Stimulated activated CD8-positive, alpha-beta memory T cell treated with anti-CD3 and anti-CD28 coated beads, Interleukin-4, amount 100 ng/mL, for 4 hours (primary cell): ENCODE measurements at places on chromosomes 12 and 14.

DNA sequence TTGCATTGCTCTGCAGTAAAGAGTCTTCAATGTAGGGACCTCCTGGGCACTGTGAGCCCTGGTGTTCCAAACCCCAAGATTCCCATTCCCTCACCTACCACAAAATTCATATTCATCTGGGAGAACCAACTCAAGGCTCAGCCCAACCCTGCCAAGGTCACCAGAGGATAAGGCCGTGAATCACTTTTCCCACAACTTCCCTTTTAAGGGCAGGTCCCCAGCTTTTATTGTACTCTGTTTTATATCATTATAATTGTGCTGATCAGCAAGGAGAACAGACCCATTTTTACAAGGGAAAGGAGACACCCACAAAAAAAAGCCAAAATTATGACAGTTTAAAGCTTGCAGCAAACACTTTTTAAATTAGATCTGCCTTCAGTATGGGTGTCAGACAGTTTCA, 363.0 kb upstream of the FKBP4 start:
- no peak for DNase-seq

GRCh38 chr14:86955771-86956354, 1037.1 kb downstream of the GALC start:
- no peak for DNase-seq

GRCh38 chr12:118334939-118335567, 37.7 kb downstream of the TAOK3 start:
- no peak for DNase-seq

DNA sequence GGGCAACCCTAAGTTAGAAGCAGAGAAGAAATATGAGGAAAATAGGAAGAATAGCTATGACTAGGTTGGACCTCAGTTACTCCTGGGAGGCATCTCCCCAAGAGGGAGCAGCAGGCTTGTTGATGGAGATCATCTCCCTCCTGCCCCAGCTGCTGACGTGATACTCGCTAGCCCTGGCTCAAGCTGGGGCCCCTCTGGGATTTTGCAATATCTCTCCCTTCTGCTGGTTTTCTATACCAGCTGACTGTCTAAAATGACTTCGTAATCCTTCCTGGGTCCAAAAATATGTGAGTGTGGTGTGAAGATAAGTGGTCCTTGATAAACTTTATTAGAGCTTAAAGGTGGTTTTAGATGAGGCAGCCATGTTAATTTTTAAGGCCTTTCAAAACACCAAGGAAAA, 4.5 kb upstream of the HECTD4 start:
- no peak for DNase-seq

- DNase-seq: no peak
Measured at GRCh38 chr12:58321414-58321813, 380.0 kb downstream of the ATP23 start.

- DNase-seq: peak; percentile 51
Measured at GRCh38 chr12:51980051-51980808, 26.5 kb upstream of the TAMALIN start.

- no peak for DNase-seq
Measured at GRCh38 chr12:20593611-20594010, 101.5 kb upstream of the SLCO1C1 start.

DNA sequence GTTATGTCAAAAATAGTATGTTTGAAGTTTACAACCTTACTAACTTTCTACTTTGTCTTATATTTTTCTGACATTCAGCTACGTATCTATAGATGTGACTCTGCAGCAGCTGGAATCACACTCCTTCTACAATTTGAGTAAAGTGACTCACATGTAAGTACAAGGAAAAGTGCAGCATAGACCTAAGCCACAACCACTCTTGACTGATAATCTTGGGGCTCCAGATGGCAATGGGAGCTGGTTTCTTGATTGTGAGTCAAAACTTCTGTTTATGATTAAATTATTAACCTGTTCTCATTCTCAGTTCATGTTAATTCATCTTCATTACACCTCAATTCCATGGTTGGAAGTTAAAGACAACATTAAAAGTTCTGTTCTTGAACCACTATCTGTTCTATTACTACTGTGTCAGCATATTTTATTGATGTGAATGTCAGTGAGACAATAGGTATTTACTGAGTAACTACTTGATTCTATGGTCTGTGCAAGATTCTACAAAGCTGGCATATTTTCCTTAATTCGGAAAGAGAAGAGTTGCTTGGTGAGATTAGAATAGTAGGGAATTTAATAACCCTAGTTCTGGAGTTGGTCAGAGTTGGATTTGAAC, 112.9 kb downstream of the TSHR start:
- DNase-seq: no peak

DNA sequence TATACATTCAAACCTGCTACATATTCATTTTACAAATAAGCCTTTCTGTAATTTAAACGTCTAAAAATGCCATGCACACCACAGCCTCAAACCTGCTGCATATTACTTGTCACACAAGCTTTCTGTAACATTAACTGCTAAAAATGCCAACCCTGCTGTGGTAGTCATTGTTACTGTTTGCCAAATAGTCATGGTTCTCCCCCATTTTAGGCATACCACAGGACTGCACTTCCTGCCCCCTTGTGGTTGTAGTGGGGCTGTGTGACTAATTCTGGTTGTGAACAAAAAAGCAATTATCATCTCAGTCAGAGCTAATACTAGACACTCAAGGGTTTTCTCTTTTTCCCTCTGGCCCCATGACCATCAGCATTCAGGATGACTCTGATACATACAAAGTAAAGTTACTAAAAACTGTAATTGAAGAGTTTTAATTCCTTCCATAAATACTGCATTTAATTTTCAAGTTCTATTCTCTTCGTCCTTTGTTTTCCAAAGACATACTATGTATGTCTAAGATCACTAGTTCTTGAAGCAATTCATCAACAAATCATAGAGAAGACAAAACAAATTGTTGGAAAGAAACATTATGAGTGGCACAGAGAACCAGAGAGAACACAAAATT, 5.7 kb upstream of the SLC35F4 start:
- DNase-seq: no peak

DNA sequence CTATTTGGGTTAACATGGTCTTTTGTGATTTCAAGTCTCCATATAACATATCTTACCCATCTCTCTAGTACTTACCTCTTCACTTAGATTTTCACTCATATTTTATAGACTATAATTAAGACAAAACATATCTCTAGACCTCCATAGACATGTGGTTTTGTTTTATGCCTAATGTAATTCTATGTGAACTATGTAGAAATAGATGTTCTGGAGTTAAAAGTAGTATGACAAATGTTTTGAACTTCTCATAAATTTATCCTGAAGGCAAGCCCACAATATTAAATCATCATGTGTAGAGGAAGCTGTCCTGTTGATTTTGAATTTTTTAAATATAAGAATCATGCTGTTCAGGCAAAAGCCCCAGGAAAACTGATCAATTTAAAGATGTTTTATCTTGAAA, 169.2 kb downstream of the SYT1 start:
- no peak for DNase-seq

GRCh38 chr12:69885658-69886057, 60.6 kb downstream of the MYRFL start:
- no peak for DNase-seq

GRCh38 chr14:104746934-104747481, 5.9 kb upstream of the SIVA1 start:
- no peak for DNase-seq

DNA sequence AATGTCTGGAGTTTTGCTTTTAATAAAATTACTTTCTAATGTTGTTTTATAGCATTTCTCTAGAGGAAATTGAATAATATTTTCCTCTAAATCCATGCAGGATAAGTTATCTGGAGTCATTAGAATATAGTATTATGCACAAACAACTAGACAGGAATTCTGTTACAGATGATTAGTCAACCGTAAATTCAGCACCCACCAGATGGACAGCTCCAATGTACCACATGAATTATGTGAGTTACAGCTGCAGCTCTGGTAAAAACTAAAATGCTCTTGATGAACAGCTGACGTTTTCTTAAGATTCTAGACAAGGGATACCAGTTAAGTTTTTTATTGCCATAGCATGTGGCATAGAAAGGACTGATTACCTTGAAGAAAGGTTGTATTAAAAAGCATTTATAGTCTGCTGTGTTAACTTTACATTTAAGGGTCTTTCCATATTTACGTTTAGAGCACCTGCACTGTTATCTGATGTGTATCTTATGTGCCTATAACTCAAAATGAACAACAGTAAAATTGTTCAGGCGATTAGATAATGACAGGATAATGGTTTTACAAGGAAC, 321.4 kb upstream of the LRFN5 start:
- DNase-seq: no peak

GRCh38 chr12:55738123-55739024, 4.5 kb upstream of the GDF11 start:
- DNase-seq: peak; percentile 53

- no peak for DNase-seq
Measured at GRCh38 chr14:68239988-68240771, 420.6 kb downstream of the RAD51B start.

DNA sequence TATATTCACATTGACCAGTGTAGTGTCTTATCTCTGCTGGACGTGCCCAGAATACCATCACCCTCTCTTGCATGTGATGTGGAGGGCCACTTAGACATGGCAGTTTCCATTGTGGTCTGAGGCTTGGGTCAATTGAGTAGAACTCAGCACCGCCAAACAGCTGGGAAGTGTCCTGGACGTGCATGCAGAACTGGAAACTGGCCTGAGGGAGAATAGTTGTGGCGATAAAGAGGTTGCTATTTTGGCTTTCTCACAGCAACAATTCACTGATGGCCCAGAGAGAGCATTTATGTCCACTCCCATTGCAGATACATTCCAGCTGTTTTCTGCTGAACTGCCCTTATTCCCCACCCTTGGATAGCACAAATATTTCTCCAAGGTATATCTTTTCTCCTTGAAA, 210.1 kb upstream of the DAAM1 start:
- no peak for DNase-seq

- DNase-seq: no peak
Measured at GRCh38 chr14:69288956-69289705, 29.2 kb downstream of the GALNT16 start.

- no peak for DNase-seq
Measured at GRCh38 chr12:53572134-53572758, 53.9 kb downstream of the ATF7 start.

GRCh38 chr12:57865084-57865751, 18.7 kb upstream of the CTDSP2 start:
- DNase-seq: no peak

GRCh38 chr12:5022025-5022424, 21.7 kb upstream of the KCNA5 start:
- DNase-seq: no peak

GRCh38 chr12:47818467-47819137, 1.1 kb downstream of the HDAC7 start:
- DNase-seq: no peak

DNA sequence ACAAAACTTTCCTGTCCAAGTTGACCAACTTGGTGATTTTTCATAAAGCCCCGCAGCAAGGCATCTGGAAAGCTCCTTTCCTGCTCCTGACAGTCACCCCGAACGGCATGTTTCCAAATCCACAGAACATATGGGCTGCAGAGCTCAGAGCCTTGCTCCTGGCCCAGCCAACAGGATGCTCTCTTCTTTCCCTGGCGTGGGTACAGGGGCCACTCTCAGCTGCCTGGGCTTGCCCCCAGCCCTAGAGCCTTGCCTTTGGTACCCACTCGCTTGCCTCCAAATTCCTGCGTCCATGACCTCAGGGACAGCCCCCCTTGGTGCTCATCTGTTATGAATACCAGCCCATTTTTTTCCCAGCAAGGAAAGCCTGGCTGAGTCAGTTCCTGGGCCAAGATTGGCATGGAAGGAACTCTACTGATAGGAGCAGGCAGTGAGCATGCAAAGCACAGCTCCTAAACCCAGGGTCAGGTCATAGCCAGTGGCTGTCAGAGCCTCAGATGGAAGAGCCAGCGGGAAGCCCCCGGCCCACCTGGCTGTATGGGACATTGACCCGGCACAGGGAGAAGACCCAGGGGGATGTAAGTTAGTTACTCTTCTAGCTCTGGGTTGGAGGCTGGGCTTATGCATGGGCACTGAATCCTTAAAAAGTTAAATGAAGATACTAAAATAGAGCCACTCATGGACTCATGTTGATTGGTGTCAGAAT, 105.3 kb upstream of the RTL1 start:
- no peak for DNase-seq

DNA sequence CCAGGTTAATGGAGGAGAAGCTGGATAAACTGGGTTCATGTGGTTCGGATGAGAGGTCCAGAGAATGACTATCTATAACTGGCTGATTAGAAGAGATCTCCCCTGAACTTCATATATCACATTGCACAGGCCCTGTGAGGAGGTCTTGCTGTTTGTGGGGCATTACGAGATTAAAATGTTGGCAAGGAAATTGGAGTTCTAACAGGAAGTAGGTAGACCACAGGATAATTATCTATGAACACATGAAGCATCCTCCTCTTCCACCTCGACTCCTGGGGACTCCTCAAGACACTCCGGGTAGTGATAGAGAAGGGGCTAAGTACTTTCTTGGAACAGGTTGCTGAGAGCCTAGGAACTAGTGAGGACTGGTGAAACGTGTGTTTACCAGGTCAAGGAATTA, 418.8 kb downstream of the KCNH5 start:
- no peak for DNase-seq

- no peak for DNase-seq
Measured at GRCh38 chr14:31828946-31829868, 247.9 kb upstream of the ARHGAP5 start.

DNA sequence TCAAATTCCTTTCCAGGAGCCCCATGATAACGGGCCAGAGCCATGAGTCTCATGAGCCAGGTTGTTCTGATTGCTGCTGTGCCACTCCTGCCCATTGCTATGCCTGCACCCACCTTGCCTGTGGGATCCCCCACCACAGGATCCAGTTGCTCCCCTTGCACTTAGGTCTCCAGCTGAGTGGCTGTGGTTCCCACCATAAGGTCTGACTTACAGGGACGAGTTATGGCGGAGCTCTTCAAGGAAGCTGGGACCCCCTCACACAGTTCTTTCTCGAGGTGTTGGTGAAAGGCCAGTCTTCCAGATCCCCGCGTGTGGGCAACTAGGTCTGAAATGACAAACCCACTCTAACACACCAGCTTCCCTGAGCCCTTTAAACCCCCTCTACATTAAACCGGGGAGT, 111.9 kb upstream of the C14orf180 start:
- no peak for DNase-seq

GRCh38 chr12:121803861-121804416, at the start of gene SETD1B:
TSS of gene SETD1B (plus strand) at chr12:121804009. CDS start at chr12:121804738, 729 bp downstream.
- DNase-seq: no peak

DNA sequence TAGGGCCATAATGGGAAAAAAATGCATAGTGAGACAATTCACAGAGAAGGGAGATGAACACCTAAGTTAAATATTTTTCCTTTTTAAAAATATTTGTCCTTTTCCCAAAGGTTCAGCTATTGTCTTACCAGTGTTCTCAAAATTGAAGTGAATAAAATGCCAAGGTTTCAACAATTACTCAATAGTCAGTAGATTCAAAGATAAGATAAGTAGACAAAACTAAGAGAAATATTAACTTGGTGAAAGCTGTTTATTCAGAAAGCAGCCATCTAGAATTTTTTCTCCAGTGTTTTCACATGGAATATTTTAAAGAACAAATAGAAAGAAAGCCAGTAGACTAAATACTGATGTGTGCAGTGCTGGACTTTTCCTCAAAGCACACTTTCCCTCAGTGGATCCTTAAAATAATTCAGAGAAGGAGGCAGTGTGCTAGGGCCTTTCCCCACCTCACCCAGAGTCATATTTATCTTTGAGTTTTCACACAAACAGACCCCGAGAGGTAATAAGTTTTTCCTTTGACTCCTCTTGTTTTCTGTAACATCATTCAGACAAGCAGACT, 144.5 kb upstream of the PLEKHG7 start:
- no peak for DNase-seq

GRCh38 chr12:96365604-96366380, 34.4 kb downstream of the CDK17 start:
- no peak for DNase-seq

GRCh38 chr12:52226446-52226845, 6.6 kb upstream of the KRT7 start:
- DNase-seq: no peak

GRCh38 chr14:96783043-96783914, 13.9 kb upstream of the VRK1 start:
- DNase-seq: no peak
